Activated T-cell treated with anti-CD3 and anti-CD28 coated beads for 48 hours (primary cell): ENCODE measurements at places on chromosomes 4 and X.

GRCh38 chr4:133263104-133263503 is 114.0 kb downstream of the PCDH10 start:
- no peak for DNase-seq

GRCh38 chrX:129636175-129636681 is 18.5 kb downstream of the APLN start:
- no peak for DNase-seq

- DNase-seq, result no peak
These were observed 2614.2 kb downstream of the PCDH7 start for GRCh38 chr4:33334416-33334815.

DNA sequence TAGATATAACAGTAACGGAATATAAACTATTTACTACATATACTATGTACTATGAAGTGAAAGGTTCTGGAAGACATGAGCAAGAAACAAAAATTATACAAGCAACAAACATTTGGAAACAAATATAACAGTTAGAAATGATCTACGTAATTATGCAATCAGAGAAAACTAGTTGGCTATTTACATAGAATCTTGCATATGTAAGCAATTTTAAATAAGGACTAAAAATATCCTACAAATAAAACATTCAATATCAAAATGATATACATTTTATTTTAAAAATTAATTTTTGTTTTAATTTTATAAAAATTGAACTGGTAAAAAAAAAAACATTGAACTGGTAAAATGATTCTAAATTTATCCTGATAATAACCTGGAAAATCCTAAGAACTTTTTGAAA is 642.5 kb upstream of the PCDH10 start:
- no peak for DNase-seq

GRCh38 chr4:152850377-152850776 is 70.6 kb downstream of the ARFIP1 start:
- DNase-seq, result peak; percentile 15

- DNase-seq, result peak; percentile 22
These were observed 14.1 kb downstream of the HPSE start for GRCh38 chr4:83320548-83320947.

- DNase-seq, result peak; percentile 44
These were observed 111.6 kb downstream of the DHX15 start for GRCh38 chr4:24472514-24473308.

GRCh38 chr4:96993560-96993959 is 1149.7 kb downstream of the STPG2 start:
- DNase-seq, result no peak

GRCh38 chr4:183072176-183072575 is 26.9 kb upstream of the WWC2 start:
- DNase-seq, result no peak

DNA sequence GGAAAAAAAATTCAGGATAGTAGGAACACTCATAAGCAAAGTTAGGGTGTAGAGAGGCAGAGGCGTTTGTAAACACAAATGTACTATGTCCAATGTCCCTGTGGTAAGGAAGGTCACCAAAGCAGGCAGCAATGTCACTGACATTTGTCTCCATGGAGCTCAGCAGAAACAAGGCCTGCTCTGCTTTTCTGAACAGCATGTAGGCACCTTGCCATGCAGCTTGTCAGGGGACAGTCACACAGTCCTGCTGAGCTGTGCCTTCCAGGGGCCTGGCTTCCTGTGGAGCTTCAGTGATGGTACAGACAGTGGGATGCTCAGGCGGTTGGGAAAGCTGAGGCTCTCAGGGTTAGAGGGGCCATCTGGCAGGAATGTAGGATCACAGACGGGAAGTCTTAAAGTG is 74.5 kb upstream of the HS3ST1 start:
- DNase-seq, result no peak

DNA sequence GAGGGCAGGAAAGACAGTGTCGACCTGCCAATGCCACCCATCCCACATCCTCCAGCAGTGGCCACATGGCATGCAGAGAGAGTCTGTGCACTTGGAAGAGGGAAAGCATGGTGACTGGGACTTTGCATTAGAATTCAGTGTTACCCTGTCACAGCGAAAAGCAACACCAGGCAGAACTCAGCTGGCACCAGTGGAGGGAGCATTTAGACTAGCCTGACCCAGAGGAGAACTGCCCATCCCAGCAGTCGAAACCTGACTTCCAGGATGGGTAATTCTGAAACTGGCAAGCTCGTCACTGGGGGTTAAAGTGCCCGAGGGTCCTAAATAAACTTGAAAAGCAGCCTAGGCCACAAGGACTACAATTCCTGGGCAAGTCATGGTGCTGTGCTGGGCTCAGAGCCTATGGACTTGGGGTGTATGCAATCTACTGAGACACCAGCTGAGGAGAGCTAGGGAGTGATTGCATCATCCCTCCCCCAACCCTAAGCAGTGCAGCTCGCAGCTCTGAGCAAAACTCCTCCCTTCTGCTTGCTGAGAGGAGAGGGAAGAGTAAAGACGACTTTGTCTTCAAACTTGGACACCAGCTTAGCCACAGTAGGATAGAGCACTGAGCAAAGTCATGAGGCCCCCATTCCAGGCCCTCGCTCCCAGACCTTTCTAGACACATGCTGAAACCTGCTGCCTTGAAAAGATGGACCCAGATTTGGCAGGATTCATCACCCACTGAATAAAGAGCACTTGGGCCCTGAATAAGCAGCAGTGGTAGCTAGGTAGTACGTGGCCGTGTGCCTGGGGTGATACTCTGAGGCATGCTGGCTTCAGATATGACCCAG is 68.8 kb downstream of the DDX60L start:
- no peak for DNase-seq

DNA sequence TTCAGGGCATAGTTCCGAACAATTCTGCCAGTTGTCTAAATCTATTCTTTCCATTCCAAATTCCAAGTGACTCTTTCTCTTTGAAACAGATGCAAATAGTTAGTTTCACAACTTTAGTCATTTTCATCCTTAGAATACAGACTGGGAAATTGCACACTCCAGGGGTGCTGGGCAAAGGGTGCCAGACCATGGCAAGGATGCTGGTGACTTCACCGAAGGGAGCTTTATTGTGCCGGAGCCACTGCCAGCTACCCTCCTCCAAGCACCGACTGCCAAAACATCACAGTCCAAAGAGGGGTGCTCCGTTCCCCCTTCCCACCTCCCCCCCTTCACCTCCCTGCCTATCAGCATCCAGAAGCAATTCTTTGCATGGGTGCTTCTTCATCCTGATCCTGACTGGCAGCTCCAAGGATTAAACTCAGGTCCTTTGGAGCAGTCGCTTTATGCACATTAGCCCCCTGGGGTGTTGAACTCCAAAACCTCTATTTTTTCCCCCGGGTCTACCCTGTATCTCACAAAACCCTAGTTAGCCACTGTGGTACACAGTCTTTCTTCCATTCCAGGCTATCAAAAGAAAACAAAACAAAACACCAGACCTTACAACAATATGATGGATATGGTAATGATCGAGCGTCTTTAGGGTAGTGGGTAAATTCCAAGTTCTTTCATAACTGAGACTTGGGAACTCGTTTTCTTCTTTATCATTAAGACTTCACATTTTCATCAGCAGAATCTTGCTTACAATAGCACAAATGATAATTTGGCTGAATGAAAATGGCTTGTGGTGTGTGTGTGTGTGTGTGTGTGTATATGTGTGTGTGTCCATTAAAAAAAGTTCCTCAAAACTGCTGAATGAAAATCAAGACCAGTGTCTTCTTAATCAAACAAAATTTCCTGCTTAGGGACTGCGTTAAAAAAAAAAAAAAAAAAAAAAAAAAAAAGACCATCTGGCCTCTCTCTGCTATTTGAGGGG is 28.7 kb downstream of the MID1 start:
- DNase-seq, result no peak

GRCh38 chr4:123896446-123897071 is 500.0 kb downstream of the SPRY1 start:
- DNase-seq, result no peak

DNA sequence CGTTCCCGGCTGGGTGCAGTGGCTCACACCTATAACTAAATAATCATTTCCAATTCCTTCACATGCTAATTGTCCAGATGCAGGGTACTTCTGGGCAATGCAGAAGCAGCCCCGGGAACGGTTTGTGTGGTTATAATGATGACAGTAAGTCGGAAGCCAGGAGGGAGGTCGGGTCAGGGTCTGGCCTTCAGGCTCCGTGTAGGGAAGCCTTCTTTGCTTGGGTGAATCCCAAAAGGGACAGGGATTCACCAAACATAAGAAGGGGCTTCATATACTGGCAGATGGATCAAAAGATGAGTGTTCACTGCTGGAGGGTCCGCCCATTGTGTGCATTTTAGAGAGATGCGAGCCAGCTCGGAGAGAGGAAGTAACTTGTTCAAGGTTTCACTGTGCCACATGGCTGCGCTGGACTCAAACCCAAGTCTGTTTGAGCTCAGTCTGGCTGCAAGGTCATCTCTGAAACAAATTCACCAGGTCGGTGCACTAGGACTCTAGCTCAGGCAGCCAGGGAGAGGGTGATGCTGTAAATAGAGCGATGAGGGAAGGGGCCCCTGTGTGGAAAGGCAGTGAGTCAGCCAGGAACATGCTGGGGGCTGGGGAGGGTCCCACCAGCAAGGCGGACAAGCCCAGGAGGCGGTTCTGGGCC is 4.8 kb upstream of the KIAA0232 start:
- DNase-seq, result no peak

DNA sequence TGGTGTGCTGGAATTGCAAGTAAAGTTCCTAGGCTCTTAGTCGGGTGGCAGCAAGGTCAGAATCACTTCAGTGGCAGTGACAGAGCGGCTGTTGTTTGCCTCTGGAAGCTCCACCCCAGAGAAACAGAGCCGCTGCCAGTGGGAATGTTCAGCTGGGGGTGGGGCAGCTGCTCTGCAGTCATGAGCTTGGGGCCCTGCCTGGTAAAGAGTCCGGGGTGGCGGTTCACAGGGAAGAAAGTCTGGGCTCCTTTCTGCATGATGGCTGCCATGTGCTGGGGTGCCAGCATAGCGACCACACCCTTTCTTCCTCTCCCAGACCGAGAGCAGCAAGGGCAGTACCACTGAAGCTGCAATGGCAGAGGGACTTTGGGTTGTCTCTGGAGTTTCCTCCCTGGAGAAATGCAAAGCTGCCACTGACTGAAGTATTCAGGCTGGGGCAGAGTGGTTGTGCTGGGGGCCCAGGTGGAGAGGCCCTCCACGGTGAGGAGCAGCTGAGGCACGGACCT is 108.8 kb upstream of the CENPE start:
- DNase-seq, result no peak

DNA sequence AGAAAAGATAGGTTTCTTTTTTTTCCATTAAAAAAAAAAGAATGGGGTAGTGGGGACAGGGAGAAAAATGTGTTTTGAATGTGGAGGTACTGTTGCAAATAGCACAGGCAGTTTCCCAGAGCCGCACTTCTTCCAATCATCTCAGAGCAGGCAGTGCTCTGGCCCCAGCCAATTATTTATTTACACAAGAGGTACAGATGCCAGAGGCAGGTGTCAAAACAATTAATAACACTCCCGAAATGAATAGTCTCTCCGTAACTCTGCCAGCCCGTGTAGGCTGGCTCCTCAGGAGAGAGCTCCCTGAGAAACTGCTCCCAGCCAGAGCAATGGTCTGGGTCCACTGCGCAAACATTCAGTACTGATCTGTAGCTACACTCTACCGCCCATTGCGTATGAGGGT is 130.8 kb upstream of the IL1RAPL2 start:
- DNase-seq, result no peak
